ENCODE measurements at places on chromosomes 16 and 17. TPM values are rescaled to one million over a fixed set of nuclear protein-coding genes. Genes with fewer than 3 reads are reported as not detected.

AANAT gene
- total RNA-seq, result not detected

KRT20 gene
- total RNA-seq, result not detected

CASKIN2 gene
- total RNA-seq, result 3.8 TPM

TOP3A gene
- 7.0 TPM for total RNA-seq

PRSS36 gene
- 0.17 TPM for total RNA-seq

CDK3 gene
- total RNA-seq, result 3.0 TPM

SEZ6L2 gene
- 7.5 TPM for total RNA-seq

NACA2 gene
- not detected for total RNA-seq

BEAN1 gene
- not detected for total RNA-seq

AATK gene
- 0.32 TPM for total RNA-seq

CES4A gene
- total RNA-seq, result 1.1 TPM

C17orf50 gene
- total RNA-seq, result not detected

PRAC2 gene
- total RNA-seq, result not detected

CCL8 gene
- not detected for total RNA-seq

CACNG5 gene
- total RNA-seq, result not detected

ALDH3A1 gene
- total RNA-seq, result 0.43 TPM

LPO gene
- not detected for total RNA-seq

MFSD6L gene
- total RNA-seq, result not detected

SRCIN1 gene
- not detected for total RNA-seq

HSPB9 gene
- not detected for total RNA-seq

CTRB1 gene
- not detected for total RNA-seq

KRTAP9-8 gene
- not detected for total RNA-seq

ANKRD40CL gene
- not detected for total RNA-seq

TCAP gene
- 0.34 TPM for total RNA-seq

FBXL16 gene
- total RNA-seq, result under 0.01 TPM

All from bronchial smooth muscle cell (primary cell).